NCI-H2029 (cell line): ENCODE measurements at places on chromosomes 1 and 21.

GRCh38 chr1:26579681-26580111 is 50.1 kb downstream of the RPS6KA1 start:
- no peak for DNase-seq

DNA sequence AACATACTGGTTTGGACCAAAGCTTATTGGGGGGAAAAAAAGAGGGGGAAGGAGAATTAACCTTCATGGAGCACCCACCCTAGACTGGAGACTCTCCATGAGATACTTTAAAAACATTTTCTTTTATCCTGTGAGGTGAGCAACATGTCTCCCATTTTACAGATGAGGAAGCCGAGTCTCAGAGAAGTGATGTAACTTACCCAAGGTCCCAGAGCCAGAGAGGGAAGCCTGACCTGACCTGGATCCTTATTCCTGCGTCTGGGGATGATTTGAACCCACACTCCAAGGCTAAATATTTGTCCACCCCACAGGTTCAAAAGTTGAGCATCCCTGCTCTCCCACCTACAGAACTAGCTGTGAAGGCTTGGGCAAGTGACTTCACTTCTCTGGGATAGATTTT is 137.9 kb upstream of the JUN start:
- DNase-seq: no peak

GRCh38 chr1:147919896-147920295 is 8.3 kb upstream of the GPR89B start:
- DNase-seq: no peak

GRCh38 chr1:200483491-200484143 is 73.8 kb upstream of the ZNF281 start:
- no peak for DNase-seq

- no peak for DNase-seq
Observed at GRCh38 chr1:225928186-225929175, 4.4 kb upstream of the PYCR2 start.
